Stimulated activated memory B cell treated with anti-CD40 and anti-IgM and Interleukin-4, amounts not matched to agents 10 μg/mL and 1 μg/mL and 100 μg/mL, for 72 hours (primary cell): ENCODE measurements at places on chromosomes 2 and 18.

- H3K27ac ChIP-seq, result no peak overlapping the region
- no peaks in the 10 kb centered on the region for H3K4me1 ChIP-seq
- no peak overlapping the region for H3K4me3 ChIP-seq
Measured at GRCh38 chr2:67574230-67574629, 177.1 kb downstream of the ETAA1 start.

- H3K4me1 ChIP-seq, result peaks cover 15% of the 10 kb centered on the region
- peak overlapping the region; percentile 51 for H3K4me3 ChIP-seq
- H3K36me3 ChIP-seq, result no peaks in the 10 kb centered on the region
- ATAC-seq, result no peak
- H3K27me3 ChIP-seq, result peaks cover 58% of the 10 kb centered on the region
Measured at GRCh38 chr2:102618452-102619413, 620 bp upstream of the SLC9A2 start.

GRCh38 chr2:201363857-201364560 lies 6.9 kb upstream of the FLACC1 start:
- peak overlapping the region; percentile 45 for H3K27ac ChIP-seq
- no peak overlapping the region for H3K4me3 ChIP-seq
- H3K27me3 ChIP-seq, result no peaks in the 10 kb centered on the region
- peaks cover 7% of the 10 kb centered on the region for H3K4me1 ChIP-seq
- peak; percentile 65 for ATAC-seq
- H3K36me3 ChIP-seq, result peaks cover 64% of the 10 kb centered on the region

DNA sequence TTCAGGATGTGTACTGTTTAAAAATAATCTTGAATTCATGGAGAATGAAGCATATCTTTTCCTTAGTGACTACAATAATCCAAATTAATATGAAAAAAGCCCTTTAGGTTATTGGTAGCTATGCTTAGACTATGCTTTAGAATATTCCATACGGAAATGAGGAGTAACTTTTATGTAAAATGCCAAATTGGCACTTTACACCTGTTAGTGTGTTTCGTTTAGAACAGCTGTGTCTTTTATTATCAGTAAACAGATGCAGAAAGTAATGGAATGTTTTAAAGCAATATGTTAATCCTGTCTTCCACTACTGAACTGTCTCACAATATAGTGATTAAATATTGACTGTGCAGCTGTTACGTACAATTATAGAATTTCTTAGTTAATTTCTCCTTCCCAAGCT lies 129.6 kb downstream of the PMS1 start:
- H3K27me3 ChIP-seq, result peaks cover 29% of the 10 kb centered on the region
- H3K4me1 ChIP-seq, result no peaks in the 10 kb centered on the region
- no peak for ATAC-seq
- no peak overlapping the region for H3K27ac ChIP-seq

GRCh38 chr2:71742953-71743601 lies 289.7 kb downstream of the DYSF start:
- ATAC-seq, result no peak
- no peaks in the 10 kb centered on the region for H3K4me1 ChIP-seq
- H3K27ac ChIP-seq, result no peak overlapping the region
- H3K27me3 ChIP-seq, result peaks cover 18% of the 10 kb centered on the region
- H3K36me3 ChIP-seq, result no peaks in the 10 kb centered on the region

DNA sequence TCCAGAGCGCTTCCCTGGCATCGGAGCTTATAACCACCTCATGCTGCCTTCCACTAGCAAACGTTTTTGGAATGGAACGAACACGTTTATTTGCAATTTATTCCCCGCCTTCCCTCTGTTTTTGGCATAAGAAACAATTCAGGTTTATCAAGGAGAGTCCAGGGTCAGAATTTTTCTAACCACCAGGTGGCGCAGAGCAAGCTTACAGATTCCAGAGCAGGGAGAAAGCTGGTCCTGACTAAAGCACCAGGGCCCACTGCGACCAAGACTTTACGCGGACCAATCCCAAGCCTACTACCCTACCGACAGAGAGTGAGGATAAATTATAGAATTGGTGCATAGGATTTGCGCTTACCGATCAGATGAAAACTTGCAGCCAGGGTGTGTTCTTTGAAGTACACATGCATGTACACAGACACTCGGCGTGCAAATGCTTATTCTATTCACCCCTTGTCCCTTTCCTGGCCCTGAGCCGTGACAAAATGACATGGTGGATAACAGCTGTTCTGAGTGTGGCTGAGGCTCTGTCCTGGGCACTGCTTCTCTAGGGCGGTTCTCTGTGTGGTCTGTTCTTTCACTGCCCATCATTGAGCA lies 34.7 kb downstream of the NAPG start:
- ATAC-seq, result peak; percentile 65
- H3K27ac ChIP-seq, result peak overlapping the region; percentile 8
- peaks cover 13% of the 10 kb centered on the region for H3K4me1 ChIP-seq
- H3K4me3 ChIP-seq, result peak overlapping the region; percentile 34

DNA sequence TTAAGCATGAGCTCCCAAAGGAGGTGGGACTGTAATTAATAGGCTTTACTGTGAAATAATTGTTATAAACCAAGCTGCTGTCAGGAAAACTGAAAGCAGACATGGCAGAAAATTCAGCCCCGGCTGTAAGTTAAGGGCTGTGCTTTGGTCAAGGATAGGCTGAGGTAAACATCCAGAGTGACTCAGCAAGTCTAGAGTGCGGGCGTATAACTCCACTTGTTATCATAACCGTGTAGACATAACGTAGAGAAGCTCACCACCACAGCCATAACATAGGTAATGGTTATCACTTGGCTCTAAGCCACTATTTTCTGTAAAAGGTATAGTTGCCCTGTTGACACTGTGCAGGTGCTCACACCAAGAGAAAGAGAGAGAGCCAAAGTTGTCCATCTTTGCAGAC lies 316.8 kb downstream of the DCDC2C start:
- no peak overlapping the region for H3K4me3 ChIP-seq
- no peaks in the 10 kb centered on the region for H3K27me3 ChIP-seq
- H3K27ac ChIP-seq, result no peak overlapping the region
- ATAC-seq, result no peak
- H3K36me3 ChIP-seq, result no peaks in the 10 kb centered on the region
- H3K4me1 ChIP-seq, result no peaks in the 10 kb centered on the region

- H3K27me3 ChIP-seq, result no peaks in the 10 kb centered on the region
- no peak overlapping the region for H3K4me3 ChIP-seq
- no peaks in the 10 kb centered on the region for H3K36me3 ChIP-seq
- H3K4me1 ChIP-seq, result no peaks in the 10 kb centered on the region
- no peak overlapping the region for H3K27ac ChIP-seq
Measured at GRCh38 chr2:189298481-189298880, 118.9 kb upstream of the COL5A2 start.

DNA sequence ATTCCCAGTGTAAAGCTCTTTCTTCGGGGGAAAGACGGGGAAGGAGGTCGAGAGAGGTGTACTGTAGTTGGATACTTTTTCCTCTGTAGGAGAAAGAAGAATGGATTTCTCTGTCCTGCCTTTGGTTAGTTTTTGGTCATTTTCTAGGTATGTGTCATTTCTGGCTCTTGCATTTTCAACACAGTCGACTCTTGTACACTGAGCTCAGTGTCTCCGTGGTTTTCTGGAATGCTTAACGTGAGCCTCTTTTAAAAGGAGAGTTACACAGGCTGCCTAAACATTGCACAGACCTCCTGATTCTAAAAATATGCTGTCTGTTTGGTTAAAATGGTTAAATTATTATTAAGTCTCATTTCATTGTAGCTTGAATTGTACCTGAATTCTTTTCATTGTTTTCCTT lies 21.8 kb upstream of the GLS start:
- H3K36me3 ChIP-seq, result peaks cover 26% of the 10 kb centered on the region
- peaks cover 6% of the 10 kb centered on the region for H3K4me1 ChIP-seq
- H3K27me3 ChIP-seq, result no peaks in the 10 kb centered on the region
- H3K4me3 ChIP-seq, result no peak overlapping the region
- H3K27ac ChIP-seq, result no peak overlapping the region

DNA sequence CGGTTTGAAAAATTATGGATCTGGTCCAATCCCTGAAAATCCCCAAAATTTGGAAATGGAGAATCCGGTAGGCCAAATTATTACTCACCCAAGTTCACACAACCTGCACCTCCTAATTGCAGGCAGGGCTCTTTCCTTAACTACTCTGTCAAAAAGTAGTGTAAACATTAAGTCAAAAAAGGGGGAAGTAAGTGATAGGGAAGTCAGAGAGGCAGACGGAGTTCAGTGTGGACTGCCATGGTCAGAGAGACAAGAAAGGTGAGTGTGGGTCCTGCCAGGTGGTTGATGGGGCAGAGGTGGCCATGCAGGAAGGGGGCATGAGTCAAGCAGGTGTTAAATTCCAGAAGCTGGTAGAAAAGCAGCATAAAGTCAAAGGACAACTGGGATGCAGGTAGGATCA lies 104.7 kb upstream of the STPG4 start:
- ATAC-seq, result no peak
- H3K4me1 ChIP-seq, result peaks cover under 1% of the 10 kb centered on the region
- H3K4me3 ChIP-seq, result no peak overlapping the region
- H3K27ac ChIP-seq, result no peak overlapping the region
- H3K36me3 ChIP-seq, result peaks cover 6% of the 10 kb centered on the region

- peak; percentile 1 for ATAC-seq
- peak overlapping the region; percentile 71 for H3K4me3 ChIP-seq
- H3K27ac ChIP-seq, result peak overlapping the region; percentile 95
- peaks cover 76% of the 10 kb centered on the region for H3K4me1 ChIP-seq
- H3K36me3 ChIP-seq, result peaks cover 40% of the 10 kb centered on the region
- H3K27me3 ChIP-seq, result no peaks in the 10 kb centered on the region
Measured at GRCh38 chr18:79522451-79523205, 126.9 kb downstream of the NFATC1 start.

GRCh38 chr2:139918982-139919381 lies 1138.8 kb upstream of the NXPH2 start:
- ATAC-seq, result no peak
- H3K27me3 ChIP-seq, result no peaks in the 10 kb centered on the region
- H3K4me1 ChIP-seq, result no peaks in the 10 kb centered on the region
- no peak overlapping the region for H3K27ac ChIP-seq
- H3K36me3 ChIP-seq, result no peaks in the 10 kb centered on the region

DNA sequence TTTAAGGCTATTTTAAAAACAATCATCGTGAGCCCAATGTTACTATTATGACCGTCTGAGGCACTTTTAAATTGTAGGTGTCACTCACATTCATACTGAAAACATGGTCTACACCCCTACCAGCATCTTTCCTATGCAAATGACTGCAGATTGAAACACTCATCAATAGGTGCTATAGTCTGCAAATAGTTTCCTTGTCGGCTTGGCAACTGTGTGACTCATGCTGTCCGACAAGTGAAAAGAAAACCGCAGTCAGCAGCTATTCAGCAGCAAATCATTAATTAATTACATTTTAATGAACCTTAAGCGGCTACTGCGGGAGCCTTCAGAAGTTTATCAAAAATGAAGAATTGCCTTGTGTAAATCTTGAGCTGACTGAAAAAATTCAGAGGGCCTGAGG lies 134.4 kb downstream of the FIGN start:
- ATAC-seq, result no peak
- H3K36me3 ChIP-seq, result no peaks in the 10 kb centered on the region
- no peaks in the 10 kb centered on the region for H3K27me3 ChIP-seq
- no peak overlapping the region for H3K4me3 ChIP-seq
- H3K4me1 ChIP-seq, result no peaks in the 10 kb centered on the region
- no peak overlapping the region for H3K27ac ChIP-seq

DNA sequence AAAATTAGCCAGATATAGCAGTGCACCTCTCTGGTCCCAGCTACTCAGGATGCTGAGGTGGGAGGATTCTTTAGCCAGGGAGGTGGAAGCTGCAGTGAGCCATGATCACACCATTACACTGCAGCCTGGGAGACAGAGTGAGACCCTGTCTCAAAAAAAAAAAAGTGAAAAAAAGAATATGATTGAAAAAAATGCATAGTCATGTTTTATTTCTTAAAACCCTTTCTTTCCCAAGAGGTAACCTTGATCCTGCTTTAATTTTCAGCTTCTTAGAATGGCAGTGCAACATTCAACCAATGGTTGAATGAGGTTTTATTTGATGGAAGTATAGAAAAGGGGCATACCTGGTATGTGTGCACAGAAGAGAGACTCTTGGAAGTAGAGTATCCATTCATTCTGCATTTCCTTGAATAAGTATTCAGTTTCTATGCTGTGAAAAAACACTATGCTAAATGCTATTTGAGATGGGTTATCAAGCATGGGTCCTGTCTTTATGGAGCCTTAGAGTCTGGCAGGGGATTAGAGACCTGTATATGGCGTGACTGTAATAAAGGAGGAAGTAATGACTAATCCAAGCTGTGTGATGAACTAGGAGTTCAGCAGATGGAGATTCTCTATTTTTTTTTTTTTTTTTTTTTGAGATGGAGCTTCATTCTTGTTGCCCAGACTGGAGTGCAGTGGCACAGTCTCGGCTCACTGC lies 146.3 kb downstream of the WDSUB1 start:
- no peak overlapping the region for H3K4me3 ChIP-seq
- no peaks in the 10 kb centered on the region for H3K36me3 ChIP-seq
- ATAC-seq, result no peak
- H3K27me3 ChIP-seq, result peaks cover 33% of the 10 kb centered on the region

- H3K27ac ChIP-seq, result no peak overlapping the region
- H3K27me3 ChIP-seq, result no peaks in the 10 kb centered on the region
- ATAC-seq, result no peak
- no peaks in the 10 kb centered on the region for H3K36me3 ChIP-seq
- no peaks in the 10 kb centered on the region for H3K4me1 ChIP-seq
Measured at GRCh38 chr18:51330148-51330547, 132.7 kb upstream of the MEX3C start.

DNA sequence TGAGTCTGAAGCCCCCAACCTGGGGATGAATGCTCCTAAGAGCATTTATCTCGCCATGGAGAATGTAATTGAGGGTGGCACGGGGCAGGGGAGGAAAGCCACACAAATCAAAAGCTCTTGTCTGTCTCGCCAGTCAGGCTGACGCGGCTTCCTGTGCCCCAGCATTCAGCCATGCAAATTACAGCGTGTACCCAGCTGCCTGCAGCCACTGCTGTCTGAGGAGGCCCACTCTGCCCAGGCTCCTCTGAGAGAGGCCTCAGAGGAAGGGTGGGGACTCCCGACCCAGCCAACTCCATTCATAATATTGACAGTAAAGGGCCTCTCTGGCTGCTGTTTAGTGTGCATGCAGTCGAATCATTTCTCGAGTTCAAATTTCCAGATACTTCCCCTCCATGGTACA lies 22.0 kb downstream of the SMAD7 start:
- no peaks in the 10 kb centered on the region for H3K27me3 ChIP-seq
- H3K27ac ChIP-seq, result peak overlapping the region; percentile 79
- H3K4me3 ChIP-seq, result peak overlapping the region; percentile 71
- H3K36me3 ChIP-seq, result peaks cover 28% of the 10 kb centered on the region
- peaks cover 100% of the 10 kb centered on the region for H3K4me1 ChIP-seq
- peak; percentile 98 for ATAC-seq

GRCh38 chr18:78911751-78912283 lies 67.8 kb upstream of the SALL3 start:
- no peaks in the 10 kb centered on the region for H3K36me3 ChIP-seq
- no peak overlapping the region for H3K27ac ChIP-seq
- peaks cover 20% of the 10 kb centered on the region for H3K27me3 ChIP-seq
- H3K4me3 ChIP-seq, result no peak overlapping the region
- ATAC-seq, result no peak

DNA sequence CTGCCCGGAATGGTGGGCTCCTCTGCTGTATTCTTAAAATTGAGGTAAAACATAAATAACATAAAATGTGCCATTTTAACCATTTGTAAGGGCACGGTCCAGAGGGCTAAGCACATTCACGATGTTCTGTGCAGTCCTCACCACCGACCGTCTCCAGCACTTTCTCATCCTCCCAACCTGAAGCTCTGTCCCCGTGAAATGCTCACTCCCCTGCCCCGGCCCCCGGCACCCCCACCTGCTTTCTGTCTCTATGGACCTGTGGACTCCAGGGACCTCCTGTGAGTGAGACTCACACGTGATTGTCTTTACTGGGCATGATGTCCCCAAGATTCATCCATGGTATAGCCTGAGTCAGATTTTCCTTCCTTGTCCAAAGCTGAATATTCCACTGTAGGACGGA lies 38.7 kb upstream of the CTDP1 start:
- no peak for ATAC-seq
- H3K27ac ChIP-seq, result no peak overlapping the region
- H3K27me3 ChIP-seq, result no peaks in the 10 kb centered on the region
- peaks cover 26% of the 10 kb centered on the region for H3K4me1 ChIP-seq
